ENCODE measurements at places on chromosomes 13 and 19.

- DNase-seq: no peak
Measured at GRCh38 chr13:109666656-109667055, 119.7 kb downstream of the IRS2 start.

DNA sequence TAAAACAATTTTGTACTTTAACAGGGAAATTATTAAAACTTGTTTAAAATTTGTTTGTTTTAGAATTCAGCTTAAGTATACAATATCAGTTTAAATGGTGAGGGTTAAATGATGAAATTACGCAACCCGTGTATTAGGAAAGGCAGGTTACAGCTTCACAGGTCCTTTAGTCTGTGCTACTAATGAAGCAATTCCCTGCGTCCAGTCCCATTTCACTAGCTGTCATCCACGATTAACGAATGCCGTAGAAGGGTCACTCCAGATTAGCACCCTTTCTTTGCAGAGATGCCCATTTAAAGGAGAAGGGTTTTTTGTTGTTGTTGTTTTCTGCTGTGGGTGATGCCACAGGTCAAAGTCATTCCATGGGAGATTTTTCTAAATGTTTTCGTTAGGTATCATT lies 457.6 kb upstream of the SLC10A2 start:
- no peak for DNase-seq

DNA sequence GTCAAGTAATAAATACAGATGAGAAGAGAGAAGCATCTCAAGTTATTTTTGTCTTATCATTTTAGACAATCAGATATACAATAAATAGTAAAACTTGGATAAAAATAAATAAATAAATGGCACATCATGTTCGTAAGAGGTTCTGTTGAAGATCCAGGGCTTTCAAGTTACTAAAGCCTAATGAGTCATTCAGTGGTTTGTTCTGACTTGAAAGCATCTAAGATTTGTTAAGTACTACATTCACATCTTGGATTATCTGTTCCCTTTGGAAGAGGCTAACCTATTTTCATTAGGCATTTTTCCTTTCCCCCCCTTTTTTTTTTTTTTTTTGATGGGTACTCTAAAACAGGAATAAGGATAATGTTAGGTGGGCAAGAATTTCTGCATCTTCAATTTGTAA lies 429.3 kb downstream of the PCDH20 start:
- DNase-seq: no peak

DNA sequence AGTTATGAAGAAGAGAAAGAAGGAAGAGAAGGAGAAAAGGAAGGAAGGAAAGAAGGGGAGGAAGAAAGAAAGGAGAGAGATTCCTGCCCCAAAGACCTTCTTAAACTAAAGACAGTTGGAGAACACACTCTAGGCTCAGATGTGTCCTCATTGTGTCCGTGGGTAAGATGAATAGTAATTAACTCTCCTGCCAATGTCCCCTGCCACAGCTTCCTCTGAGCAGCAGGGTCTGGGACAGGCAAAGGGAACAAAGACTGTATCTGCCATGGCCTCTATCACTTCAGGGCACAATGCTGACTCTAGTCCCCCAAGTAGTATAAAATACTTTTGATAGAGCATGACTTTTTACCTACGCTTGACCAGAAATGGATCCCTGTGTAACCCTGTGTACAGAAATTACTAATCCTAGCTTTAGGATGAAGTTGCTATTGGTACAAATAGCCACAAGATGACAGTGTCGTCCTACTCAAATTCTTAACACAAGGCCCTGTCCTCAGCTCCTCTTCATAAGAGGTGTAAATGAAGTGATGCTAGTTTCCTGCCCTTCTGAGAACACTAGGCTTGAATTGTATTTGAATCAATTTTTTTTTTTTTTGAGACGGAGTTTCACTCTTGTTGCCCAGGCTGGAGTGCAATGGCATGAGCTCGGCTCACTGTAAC lies 186.2 kb upstream of the GPR12 start:
- no peak for DNase-seq

DNA sequence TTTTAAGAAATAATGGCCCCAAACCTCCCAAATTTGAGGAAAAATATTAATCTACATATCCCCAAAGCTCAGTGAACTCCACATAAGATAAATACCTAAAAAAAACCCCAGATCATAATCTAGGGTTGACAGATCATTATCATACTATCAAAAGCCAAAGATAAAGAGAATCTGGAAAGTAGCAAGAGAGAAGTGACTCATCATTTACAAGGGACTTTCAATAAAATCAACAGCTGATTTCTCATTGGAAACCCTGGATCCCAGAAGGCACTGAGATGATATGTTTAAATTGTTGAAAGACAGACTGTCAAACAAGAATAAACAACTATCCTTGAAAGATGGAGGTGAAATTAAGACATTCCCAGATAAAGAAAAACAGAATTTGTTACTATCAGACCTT lies 199.3 kb downstream of the KCNRG start:
- DNase-seq: no peak

DNA sequence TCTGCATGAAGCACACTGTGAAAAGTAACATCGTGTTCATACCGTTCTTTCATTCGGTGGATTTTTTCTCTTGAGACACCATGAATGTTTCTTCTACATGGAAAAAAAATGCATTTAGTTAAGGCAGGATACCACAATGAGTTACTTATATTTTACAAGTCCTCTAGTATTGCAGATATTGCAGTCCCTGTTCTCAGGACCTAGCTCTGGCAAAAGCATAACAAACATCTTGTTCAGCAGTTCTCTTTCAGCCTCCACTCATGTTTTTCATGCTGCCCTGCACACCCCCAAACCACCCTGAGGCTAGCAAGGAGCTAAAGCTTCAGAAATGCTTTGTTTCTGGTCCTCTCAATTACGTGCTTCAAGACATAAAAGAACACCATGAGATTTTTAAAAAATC lies 24.8 kb downstream of the N4BP2L1 start:
- no peak for DNase-seq

DNA sequence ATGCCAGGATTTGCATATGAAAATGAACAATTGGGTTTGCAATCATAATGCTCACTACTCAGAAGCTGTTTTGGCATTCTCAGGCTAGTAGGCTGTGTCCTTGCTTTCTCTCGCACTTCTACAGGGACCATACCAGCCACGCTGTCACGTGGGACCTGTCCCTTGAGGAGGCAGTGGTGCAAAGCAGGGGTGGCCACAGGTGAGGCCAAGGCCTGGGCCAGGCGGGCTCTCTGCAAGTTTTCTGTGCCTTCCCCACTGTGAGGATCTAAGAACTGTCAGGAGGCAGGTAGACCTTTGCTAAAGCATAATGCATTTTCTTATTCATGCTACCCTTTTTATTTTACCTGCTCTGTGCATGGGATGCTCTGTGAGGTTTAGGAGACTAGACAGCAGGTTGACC lies 89.4 kb upstream of the IRS2 start:
- no peak for DNase-seq

- DNase-seq: no peak
Measured at GRCh38 chr13:43767341-43767931, 19.3 kb downstream of the ENOX1 start.

- peak; percentile 80 for DNase-seq
Measured at GRCh38 chr19:55526216-55527196, 10.4 kb downstream of the SBK2 start.

GRCh38 chr13:68232351-68233130 lies 1002.4 kb upstream of the PCDH9 start:
- no peak for DNase-seq

GRCh38 chr13:59879281-59879680 lies 284.4 kb downstream of the DIAPH3 start:
- DNase-seq: no peak

- DNase-seq: no peak
Measured at GRCh38 chr19:28520998-28521568, 691.9 kb downstream of the UQCRFS1 start.

DNA sequence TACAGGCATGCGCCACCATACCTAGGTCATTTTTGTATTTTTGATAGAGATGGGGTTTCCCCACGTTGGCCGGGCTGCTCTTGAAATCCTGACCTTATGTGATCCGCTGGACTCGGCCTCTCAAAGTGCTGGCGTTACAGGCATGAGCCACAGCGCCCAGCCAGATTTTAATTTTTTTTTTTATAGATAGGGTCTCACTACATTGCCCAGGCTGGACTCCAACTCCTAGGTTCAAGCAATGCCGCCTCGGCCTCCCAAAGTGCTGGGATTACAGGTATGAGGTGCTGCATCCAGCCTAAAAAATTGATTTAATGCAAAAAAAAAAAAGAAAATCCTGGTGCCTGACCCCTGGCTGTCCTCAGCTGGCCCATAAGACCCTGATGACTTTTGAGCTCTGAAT lies 24.9 kb upstream of the CERS4 start:
- DNase-seq: no peak

- no peak for DNase-seq
Measured at GRCh38 chr13:111937777-111938311, 129.1 kb upstream of the SOX1 start.

GRCh38 chr19:47619763-47620162 lies 10.8 kb downstream of the BICRA start:
- DNase-seq: no peak

DNA sequence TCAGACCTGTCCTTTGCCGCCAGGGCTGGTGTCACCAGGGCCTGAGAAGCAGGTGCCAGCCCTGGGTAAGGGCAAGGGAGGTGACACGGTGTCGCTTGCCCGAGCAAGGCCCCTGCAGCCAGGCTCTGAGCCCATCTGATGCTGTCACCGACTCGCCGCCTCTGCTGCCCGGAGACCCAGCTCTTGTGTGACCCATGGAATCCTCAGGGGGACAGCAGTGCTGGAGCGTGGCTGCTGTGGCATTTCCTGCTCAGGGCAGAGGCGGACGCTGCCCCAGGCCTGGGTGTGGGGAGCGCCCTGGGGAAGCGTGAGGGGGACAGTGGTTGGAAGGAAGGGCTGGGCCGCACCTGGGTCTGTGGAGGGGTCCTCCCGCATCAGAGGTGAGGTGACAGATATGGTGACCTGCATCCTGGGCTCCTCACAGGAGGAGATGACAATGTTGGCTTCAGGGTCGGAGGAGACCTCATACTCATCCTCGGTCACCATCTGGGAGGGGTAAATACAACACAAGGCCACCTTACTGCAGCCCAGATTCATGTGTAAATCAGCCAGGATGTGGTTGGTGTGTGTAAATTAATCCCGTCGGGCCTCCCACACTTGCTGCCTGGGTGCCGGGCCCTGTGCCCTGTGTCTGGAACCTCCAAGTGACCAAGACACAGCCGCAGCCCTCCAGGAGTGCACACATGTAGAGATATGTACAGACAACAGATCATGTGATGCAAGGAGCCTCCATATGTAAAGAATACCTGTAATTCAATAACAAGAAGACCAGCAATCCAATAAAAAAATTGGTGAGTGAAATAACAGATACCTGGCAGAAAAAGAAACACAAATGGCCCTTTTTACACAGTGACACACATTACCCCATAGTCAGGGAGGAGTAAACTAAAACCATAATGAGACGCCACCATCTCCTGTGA lies 27.6 kb upstream of the MATK start:
- DNase-seq: no peak

DNA sequence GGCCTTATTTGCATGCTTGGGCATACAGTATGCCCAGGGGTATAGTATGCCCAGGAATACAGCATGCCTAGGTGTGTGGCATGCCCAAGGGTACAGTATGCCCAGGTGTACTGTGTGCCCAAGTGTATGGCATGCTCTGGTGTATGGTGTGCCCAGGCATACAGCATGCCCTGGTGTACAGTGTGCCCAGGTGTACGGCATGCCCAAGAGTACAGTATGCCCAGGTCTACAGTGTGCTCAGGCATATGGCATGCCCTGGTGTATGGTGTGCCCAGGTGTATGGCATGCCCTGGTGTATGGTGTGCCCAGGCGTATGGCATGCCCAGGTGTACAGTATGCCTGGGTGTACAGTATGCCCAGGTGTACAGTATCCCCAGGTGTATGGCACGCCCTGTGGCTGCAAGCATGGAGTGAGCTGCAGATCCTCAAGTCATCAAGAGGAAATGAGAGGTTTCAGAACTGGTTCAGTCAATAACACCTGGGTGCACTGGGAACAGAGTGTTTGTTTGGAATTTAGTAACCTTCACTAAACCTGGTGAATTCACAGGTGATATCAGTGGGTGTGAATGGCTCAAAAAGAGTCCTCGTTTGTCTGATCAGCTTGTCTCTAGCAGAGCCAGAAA lies 7.8 kb upstream of the C13orf42 start:
- no peak for DNase-seq

- DNase-seq: no peak
Measured at GRCh38 chr13:99191900-99192399, 8.7 kb upstream of the UBAC2 start.

DNA sequence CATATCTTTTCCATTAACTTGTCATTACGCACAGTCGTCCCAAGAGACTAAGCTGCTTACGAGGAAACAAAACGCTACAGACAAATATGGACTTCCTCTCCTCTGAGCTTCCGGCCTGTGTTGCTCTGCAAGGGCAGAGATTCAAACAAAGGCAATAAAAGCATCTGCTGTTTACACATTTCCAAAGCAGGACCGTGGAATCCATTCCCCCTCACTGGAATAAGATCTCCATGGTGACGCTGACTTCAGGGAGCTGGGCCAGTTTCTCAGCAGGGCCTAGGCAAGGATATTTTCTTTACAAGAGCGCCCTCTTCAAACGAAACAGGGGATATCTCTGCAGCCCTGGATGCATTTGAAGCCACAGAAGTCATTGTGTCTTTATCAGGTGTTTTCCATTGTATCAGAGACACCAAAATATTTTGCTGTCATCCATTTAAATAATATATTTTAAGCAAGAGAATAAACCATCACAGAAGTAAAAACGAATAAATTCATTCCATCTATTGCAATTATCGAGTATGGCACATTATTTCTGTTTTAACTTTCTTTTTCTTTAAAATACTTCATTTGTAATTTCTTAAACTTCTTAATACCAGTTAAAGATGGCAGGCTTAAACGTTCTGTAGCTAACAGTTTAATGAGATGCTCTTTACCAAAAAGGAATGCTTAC lies 177.5 kb downstream of the DCLK1 start:
- DNase-seq: peak; percentile 50

- DNase-seq: no peak
Measured at GRCh38 chr13:79382545-79383275, 23.3 kb downstream of the RBM26 start.

GRCh38 chr19:18750295-18750970 lies 40.7 kb downstream of the COMP start:
- DNase-seq: no peak

DNA sequence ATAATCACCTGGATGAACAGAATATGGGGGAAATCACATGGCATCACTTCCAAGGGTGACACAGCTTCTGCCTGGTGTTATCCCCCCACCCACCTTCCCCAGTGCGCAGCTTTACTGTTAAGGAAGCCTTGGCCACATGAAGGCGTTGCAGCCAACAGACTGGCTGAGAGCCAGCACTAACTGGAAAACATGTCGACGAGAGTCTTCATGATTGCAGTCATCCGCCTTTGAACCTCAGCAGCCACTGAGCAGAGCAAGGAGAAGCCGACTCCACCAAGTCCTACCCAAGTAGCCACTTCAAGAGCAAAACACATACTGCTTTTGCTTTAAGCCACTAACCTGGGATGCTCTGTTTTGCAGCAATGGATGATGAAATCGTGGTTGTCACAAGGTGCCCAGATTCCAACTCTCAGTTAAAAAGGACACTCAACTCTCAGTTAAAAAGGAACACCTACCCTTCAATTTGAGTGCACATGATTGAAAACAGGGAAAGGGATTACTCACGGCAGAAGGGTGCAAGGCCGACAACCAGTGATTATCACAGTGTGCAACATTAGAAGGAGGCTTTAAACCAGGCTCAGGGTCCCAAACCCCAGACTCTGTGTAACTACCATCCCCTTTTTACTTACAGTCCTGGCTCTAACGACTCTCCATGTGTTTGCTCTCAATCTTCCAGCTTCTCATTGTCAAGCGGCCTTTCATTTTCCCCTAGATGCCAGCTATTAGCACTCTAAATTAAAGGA lies 149.1 kb downstream of the KLF12 start:
- DNase-seq: no peak

GRCh38 chr13:63396746-63397145 lies 1981.1 kb upstream of the PCDH20 start:
- no peak for DNase-seq

Measured in brain pericyte (primary cell).